Activated CD4-positive, CD25-positive, alpha-beta regulatory T cell treated with anti-CD3 and anti-CD28 coated beads, Interleukin-2, amount 50 U/mL, for 72 hours (primary cell): ENCODE measurements at places on chromosomes 5 and 9.

DNA sequence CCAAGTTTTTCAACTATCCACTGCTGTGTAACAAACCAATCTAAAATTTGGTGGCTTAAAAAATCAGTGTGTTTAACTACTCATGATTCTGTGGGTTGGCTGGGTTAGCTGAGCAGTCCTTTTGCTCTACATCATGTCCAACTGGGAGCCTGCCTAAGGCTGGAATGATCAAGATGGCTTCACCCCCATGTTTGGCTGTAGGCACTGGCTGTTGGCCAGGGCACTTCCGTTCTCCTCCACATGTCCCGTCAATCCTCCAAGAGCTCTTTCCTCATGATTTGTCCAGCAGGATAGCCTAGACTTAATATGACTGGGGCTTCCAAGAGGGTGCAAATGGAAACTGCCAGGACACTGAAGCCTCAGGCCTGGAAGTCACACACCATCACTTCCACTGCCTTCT lies 17.0 kb upstream of the TSSK1B start:
- DNase-seq, result no peak

GRCh38 chr5:87321605-87322004 lies 53.9 kb downstream of the RASA1 start:
- DNase-seq, result no peak

GRCh38 chr5:154712518-154713437 lies 42.4 kb upstream of the LARP1 start:
- DNase-seq, result no peak

GRCh38 chr9:96505316-96505991 lies 55.5 kb downstream of the HABP4 start:
- DNase-seq, result no peak

GRCh38 chr9:113614843-113615648 lies 151.5 kb downstream of the RGS3 start:
- DNase-seq, result no peak

DNA sequence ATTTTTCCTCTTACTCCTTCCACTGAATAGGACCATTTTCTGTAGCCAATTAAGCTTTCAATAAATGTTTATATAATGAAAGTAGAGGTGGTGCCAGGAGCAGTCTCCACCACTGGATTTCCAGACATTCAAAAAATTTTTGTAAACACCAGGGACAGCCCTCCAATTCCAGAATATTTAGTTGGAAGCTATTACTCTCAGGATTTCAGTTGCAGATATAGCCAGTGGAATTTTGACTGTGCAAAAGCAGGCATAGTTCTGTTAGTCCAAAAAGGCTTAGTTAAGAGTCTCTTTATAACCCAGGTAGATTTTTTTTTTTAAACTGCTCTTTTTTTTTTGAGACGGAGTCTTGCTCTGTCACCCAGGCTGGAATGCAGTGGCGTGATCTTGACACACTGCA lies 138.1 kb upstream of the DMRT1 start:
- DNase-seq, result no peak

DNA sequence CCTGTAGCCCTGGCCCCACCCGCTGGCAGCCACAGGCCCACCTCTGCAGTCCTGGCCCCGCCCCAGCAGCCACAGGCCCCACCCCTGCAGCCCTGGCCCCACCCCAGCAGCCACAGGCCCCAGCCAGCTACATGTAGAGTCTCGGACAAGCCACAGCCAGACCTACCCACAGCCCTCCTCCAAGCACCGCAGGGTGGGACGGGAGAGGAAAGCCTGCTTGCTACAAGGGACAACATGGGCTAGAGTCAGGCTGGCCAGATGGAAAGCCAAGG lies 49.5 kb upstream of the SARDH start:
- no peak for DNase-seq

GRCh38 chr9:81804306-81804705 lies 115.0 kb upstream of the TLE1 start:
- DNase-seq, result no peak

DNA sequence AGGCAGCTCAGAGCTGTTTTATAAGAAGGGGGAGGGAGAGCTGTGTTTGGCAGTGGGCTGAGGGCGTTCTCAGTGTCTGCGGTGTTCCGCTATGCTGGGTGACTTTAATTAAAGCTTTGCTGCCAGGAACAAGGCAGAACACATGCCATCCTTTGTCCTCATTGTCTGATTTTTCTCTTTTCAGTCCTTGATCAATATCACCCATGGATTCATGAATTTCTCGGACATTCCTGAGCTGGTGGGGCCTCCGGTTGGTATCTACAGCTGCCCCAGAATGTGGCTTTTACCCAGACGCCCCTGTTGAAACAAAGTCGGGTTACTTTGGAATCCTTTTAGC lies 66.5 kb upstream of the TGFBR1 start:
- DNase-seq, result no peak

GRCh38 chr9:127567035-127567729 lies 44.9 kb upstream of the STXBP1 start:
- DNase-seq, result no peak

- no peak for DNase-seq
Measured at GRCh38 chr9:113427629-113428028, 17.1 kb downstream of the C9orf43 start.

DNA sequence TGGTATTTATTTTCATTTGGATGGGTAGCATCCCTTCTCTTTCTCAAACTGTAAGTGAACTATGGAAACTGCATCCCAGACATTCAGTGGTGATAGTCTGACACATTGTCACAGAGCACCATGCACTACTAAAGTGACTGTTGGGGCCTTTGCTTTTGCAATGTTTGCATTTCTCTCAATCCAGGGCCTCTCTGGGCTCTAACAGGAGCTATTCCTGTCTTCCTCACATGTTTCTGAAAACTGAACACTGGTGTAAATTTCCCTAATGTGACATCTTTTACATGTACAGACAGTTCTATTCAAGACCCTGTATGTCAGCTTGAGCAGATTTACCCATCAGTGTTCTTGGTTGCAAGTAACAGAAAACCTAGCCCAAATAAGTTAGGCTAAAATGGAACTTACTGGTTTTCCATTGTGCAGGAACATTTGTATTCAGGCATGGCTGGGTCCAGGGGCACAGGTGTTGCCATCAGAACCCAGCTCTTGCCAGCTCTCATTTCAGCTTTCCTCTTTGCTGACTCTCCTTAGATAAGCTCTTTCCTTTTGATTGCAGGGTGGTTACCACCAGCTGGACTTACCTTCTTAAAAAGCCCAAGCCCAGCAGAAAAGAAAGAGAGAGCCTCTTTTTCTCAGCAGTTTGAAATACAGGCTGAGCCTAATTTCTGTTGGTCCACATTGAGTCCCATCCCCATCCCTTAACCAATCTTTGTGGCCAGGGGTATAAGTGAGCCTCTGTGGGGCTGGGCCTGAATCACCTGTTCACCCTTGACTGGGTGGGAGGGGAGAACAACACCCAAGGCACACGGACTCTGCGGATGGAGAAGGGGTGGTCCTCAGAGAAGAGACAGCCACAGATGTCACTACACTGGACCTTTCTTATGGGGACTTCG lies 234.3 kb downstream of the NR3C1 start:
- DNase-seq, result no peak

- DNase-seq, result no peak
Measured at GRCh38 chr9:109083813-109084405, 35.8 kb downstream of the TMEM245 start.

DNA sequence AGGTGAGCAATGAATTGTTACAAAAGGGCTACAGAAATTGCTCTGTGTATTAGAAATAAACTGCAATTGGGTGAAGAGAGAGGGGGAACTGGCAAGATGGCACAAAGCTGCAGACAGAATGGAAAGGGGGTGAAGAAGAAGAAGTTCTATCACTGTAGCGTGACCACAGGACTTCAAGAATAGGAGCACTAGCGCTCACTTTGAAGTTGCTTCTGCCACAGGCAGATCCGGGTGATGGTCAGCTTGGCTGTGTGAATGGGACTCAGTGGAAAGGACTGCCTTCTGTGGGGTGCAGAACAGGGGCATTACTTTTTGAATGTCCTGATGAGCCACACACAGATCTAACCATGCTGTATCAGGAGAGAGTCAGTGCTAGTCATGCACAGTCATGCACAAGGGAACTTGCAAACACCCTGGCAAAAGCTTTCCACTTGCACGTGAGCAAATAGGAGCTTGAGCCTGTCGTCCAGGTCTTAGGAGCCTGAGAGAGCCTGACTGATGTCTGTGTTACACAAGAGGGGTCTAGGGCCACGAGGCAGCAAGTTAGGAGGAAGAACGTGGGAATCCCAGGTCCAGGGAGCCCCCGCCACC lies 16.3 kb downstream of the IL5 start:
- no peak for DNase-seq

GRCh38 chr5:96252596-96252995 lies 180.5 kb downstream of the PCSK1 start:
- DNase-seq, result no peak

DNA sequence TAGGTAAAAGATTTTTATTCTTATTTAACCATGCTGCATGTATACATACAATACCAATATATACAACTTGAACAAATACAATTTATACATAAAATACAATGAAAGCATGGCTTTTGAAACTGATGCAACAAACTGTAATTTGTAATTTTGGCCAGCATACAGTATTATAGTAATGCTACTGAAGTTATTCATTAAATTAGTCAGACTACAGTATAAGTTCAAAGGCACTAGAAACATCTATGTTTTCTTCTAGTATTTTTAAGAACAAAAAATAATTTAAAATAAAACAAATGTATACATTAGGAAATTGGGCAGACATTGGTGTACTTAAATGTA lies 18.8 kb downstream of the IL4 start:
- DNase-seq, result no peak

DNA sequence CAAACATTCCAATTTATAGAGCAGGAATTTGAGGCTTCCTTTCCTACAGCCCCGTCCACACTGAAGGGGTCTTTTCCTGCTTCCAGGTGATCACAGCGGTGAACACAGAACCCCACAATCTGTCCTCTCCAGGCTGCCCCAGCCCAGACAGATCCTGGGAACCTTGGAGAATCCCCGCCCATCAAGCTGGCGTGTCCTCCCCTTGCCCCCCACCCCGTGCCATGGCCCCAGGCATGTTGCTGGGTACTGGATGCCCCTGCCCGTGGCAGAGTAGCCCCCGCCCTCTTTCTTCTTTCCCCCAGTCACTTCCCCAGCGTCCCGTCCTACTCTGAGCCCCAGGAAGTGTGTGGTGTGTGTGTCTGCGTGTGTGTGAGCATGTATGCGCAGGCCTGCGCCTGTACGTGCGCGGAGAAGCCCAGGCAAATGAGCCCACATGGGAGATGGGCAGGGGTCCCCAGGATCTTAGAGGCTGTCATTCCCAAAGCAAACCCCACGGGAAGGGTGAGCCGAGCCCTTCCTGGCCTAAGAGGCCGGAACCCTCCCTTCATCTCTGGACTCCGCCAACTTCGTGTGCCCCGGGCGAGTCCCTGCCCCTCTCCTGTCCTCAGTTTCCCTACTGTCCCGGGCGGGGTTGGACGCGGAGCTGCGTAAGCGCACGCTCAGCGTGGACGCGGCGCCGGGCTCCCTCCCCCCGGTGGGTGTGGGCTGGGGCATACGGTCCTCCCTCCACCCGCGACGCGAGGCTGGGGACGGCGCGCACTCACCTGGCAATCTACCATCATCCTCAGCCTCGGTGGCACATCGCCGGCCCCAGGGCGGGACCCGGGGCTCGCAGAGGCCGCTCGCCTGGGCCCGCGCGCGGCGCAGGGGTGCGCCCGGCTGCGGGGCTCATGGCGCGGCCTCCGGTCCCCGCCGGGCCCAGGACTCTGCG lies 15.2 kb downstream of the GBGT1 start:
- peak; percentile 71 for DNase-seq

GRCh38 chr5:168307925-168308584 lies 16.6 kb downstream of the WWC1 start:
- DNase-seq, result no peak
